Kidney tubule cell (primary cell): ENCODE measurements at places on chromosomes 5 and 9.

DNA sequence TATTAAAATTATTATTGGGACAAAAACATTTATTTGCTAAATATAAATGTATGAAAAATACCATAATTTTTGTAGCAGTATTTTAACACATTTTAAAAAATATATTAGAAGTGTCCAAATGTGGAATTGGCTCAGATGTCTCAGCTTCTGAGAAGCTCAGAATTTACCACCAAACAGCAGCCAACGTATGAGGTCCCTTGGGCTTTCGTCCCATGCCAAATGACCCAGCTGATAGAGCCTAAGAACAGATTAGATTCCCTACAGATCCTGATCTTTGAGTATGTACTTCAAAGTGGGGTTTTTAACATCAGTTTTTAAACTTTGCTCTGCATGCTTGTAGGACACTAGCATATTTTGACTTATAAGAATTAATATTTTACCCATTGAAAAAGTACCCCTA is 77.3 kb upstream of the RPS23 start:
- DNase-seq, result no peak

DNA sequence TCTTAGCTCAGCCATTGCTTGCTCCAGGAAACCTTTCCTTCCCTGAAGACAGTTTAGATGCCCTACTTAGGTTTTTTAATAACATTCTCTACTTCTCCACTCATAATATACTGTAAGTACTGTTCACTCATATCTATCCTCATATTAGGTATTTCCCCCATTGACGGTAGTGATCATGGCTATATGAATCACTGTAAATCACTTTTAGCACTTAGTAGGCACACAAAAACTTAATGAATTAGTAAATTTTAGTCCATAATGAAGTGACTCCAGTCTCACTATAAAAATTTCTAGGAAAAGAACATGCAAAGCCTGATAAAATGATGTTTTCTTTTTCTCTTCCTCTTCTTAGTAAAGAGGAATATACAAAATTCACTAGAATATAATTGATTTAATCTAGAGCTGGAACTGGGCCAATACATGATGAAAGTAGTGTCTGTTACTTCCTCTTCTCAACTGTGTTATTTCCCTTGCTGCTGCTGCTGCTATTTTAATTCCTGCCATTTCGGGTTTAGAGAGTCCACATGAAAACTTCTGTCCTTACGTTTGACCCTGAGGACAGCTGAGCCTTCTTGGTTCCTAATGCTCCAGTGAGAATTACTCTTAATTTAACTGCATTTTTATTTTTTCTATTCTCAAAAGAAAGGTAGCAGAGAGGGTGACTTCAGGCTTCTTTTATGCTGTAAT is 73.5 kb downstream of the LNPEP start:
- DNase-seq, result no peak

DNA sequence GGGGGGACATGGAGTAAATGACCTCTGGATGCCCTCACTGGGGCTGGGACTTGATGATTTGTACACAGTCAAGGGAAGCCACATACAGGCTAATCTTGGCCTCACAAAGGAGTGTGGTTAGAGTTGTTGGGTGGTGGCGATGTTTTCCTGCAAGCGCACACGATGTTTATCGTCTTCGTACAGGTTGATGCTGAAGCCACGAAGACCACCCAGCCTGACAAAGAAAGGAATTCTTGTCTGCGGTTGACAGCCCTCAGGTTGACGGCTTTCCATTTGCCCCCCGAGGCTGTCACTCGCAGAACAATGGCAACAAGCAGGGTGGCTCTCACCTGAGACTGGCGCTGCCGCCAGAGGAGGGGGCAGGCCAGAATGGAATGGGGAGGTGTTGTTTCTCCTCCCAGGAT is 14.1 kb upstream of the XPA start:
- DNase-seq, result no peak

DNA sequence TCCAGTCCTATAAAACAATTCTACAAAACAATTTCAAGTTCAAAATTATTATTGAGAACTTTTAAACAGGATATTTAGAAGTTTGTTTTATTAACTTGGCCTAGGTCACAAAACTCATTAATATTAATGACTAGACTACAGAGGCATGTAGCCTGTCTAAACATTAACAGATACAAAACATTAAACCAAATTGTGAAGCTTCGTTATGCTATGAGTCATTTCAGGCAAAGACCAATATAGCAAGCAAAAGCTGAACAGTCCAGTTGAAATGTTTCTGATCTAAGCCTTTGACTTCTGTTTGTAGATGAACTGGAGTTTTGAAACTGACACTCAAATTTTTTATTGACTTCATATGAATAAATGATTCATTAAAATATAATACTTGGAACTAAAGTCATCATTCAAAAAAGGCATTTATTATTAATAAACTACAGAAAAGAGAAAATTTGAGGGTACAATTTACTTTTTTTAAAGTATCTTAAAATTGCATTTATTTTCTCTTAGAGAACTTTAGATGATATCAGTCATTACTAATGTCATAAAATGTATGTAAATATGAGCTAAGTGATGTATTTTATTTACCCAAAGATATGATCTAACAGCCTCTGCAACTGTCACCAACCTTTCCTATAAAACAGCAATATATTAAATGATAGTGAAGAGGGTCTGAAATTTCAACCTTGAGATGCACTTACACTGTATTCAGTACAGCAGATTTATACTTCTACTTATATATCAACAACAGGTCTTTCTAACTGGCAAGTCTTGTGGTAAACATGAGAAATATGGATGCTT is 188.8 kb downstream of the COMMD10 start:
- peak; percentile 84 for DNase-seq

DNA sequence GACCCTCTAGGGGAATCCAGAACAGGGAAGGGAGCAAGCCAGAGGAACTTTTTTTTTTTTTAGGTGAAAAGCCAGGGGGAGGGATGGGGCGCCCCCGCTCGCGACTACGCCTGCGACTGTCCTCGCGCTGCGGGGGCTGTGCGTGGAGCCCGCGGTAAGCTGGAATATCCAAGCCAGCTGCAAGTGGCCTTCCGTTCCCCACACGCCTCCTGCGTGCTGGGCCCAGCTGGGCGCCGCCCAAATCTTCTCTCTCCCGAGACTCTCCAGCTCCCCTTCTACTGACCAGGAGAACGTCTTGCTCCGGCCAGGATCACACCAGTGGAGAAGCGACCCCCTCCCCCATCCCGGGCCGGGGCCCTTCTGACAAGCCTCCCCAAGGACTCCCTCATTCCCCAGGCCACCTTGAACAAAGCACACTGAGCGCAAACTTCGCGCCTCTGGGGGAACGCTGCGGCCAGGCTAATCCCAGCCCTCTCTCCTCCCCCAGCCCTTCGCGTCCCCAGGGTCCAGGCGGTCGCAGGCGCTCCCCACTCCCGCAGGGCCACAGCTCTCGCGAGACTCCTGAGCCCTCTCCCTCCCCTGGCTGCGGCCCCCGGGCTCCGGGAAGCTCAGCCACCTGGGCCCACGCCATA is 6.6 kb downstream of the BARX1 start:
- no peak for DNase-seq

DNA sequence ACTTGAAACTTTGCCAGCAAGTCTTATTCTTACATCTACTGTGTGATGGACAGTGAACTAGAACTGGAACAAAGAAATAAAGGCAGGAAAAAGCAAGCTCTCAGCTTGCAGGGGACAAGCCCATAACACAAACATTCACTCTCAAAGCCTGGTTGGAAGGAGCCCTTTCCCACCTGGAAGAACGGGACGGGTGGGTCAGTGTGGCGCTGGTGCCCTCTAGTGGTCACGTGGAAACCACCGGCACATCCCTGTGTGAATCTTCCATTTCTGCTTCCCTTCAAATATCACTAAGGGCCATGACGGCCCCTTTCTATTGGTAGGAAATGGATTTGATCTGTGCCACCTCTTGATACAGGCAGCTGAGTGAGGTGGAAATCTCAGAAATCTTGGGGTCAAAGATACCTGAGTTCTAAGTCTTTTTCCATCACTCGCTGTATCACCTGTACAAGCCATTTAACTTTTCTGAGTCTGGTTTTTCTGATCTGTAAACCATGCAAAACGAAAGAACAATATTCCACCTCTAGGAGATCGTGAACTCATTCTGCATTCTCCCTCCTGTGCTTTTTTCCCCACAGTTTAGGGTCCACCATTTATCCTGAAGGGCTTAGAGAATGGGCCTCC is 211.6 kb downstream of the MSX2 start:
- DNase-seq, result peak; percentile 38

- no peak for DNase-seq
Measured at GRCh38 chr9:69249337-69249736, 75.3 kb downstream of the TJP2 start.

GRCh38 chr5:54653956-54654614 is 136.5 kb downstream of the SNX18 start:
- DNase-seq, result no peak

- DNase-seq, result no peak
Measured at GRCh38 chr5:17828681-17829080, 194.4 kb downstream of the TAF11L14 start.

DNA sequence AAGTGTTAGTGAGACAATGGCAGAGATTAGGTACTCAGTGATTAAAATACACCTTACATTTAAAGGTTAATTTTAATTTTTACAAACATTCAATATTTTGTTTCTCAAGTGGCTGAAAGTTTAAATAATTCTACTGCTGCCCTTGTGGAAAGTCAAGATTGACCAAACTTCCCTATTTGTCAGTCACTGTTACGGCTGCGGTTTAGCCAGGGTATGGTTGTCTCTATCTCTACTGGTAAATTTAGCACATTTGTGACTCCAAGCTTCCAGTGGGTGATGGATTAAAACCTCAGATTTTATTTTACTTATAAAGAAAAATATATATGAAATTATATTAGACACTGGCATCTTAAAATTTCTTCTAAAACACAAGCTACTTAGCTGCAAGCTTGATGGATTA is 368.4 kb downstream of the CDH18 start:
- DNase-seq, result no peak

DNA sequence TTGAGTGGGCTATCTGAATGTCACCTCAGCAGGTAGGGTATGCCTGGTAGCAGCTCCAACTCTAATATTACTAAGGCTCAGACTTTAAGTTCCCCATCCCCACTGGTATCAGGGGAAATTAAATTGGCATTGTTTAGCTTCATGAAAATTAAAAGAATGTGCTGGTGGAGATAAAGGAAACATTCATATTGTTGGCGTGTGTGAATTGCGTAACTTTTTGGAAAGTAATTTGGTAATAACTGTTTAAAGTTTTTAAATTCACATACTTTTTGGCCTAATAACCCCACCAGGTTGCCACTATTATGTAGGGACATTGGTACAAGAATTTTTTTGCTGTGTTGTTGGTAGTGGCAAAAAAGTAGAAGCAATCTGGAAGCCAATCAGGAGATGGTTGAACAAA is 29.4 kb downstream of the TNPO1 start:
- DNase-seq, result no peak

- peak; percentile 92 for DNase-seq
Measured at GRCh38 chr5:142364251-142365145, 39.7 kb upstream of the SPRY4 start.

DNA sequence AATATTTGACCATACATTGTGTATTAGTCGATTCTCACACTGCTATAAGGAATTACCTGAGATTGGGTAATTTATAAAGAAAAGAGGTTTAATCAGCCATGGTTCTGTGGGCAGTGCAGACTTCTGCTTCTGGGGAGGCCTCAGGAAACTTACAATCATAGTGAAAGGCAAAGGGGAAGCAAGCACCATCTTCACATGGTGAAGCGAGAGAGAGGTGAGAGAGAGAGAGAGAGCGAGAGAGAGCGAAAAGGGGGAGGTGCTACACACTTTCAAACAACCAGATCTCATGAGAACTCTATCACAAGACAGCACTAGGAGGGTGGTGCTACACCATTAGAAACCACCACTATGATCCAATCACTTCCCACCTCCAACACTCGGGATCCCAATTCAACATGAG is 4.1 kb upstream of the GRAMD2B start:
- no peak for DNase-seq

- peak; percentile 9 for DNase-seq
Measured at GRCh38 chr5:112869948-112870347, 8.9 kb downstream of the SRP19 start.

GRCh38 chr5:134649163-134649835 is 714 bp downstream of the SEC24A start:
- DNase-seq, result peak; percentile 13

GRCh38 chr5:124698770-124699169 is 47.7 kb downstream of the ZNF608 start:
- no peak for DNase-seq

GRCh38 chr9:91156451-91157234 is 205.1 kb downstream of the AUH start:
- DNase-seq, result no peak

DNA sequence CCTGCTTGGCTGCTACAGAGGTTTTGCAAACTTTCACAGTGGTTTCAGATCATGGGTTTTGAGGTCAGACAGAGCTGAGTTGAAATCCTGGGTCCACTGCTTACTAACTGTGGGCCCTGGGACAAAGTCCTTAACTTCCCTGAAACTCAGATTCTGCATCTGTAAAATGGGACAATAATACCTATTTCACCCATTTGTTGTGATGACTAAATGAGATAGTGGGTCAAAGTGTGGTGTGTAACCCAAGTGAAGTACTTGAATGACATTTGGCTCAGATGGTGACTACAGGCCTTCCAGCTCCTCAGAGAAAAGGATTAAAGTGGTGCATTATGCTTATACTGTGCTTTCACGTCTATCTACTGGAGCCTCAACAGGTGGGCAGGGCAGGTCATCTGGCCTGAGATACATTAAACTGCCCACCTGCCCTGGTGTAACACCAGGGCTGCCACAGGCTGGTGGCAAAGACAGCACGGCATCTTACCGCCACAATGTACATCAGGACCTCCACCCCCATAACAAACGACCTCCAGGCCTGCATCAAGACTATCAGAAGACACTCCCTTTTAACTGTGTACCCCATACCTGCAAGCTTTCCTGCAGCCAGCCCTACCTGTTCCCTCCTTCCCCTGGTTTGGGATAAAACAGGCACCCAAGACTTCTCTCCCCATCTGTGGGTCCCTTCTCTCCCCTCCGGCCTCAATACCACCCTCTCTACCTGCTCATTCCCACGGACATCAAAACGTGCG is 846 bp upstream of the TRAF1 start:
- DNase-seq, result no peak

- DNase-seq, result no peak
Measured at GRCh38 chr9:131448818-131449217, 53.9 kb upstream of the POMT1 start.

- no peak for DNase-seq
Measured at GRCh38 chr5:141150224-141150992, 551 bp downstream of the PCDHB6 start.

DNA sequence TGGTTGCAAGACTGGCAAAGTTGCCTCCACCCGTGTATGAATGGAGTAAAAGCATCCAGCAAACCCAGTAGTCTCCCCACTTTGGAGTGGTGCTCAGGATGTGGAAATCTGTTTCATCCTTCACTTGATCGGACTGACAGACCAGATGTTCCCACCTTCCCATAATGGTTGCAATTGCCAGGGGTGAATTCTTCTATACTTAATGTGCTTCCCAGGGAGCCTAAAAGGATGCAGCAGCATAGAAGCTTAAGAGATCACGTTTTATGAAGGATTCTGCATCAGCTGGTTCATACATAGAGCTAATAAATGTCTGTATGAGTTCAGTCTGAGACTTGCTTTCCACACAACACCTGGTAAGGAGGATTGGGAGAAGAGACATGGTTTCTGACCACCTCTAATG is 198.8 kb upstream of the S1PR3 start:
- no peak for DNase-seq
